ENCODE measurements at places on chromosomes 5 and 9. TPM values are rescaled to one million over a fixed set of nuclear protein-coding genes. Genes with fewer than 3 reads are reported as not detected.
A peak's percentile ranks its signal among the peaks of the same experiment; 100 is the strongest.

- H3K4me3 ChIP-seq, result no peak overlapping the region
- no peak for DNase-seq
- peaks cover 3% of the 10 kb centered on the region for H3K4me1 ChIP-seq
- peaks cover 2% of the 10 kb centered on the region for H3K27me3 ChIP-seq
- H3K36me3 ChIP-seq, result no peaks in the 10 kb centered on the region
These were observed 10.9 kb downstream of the SEMA5A start for GRCh38 chr5:9534881-9535517.

DNA sequence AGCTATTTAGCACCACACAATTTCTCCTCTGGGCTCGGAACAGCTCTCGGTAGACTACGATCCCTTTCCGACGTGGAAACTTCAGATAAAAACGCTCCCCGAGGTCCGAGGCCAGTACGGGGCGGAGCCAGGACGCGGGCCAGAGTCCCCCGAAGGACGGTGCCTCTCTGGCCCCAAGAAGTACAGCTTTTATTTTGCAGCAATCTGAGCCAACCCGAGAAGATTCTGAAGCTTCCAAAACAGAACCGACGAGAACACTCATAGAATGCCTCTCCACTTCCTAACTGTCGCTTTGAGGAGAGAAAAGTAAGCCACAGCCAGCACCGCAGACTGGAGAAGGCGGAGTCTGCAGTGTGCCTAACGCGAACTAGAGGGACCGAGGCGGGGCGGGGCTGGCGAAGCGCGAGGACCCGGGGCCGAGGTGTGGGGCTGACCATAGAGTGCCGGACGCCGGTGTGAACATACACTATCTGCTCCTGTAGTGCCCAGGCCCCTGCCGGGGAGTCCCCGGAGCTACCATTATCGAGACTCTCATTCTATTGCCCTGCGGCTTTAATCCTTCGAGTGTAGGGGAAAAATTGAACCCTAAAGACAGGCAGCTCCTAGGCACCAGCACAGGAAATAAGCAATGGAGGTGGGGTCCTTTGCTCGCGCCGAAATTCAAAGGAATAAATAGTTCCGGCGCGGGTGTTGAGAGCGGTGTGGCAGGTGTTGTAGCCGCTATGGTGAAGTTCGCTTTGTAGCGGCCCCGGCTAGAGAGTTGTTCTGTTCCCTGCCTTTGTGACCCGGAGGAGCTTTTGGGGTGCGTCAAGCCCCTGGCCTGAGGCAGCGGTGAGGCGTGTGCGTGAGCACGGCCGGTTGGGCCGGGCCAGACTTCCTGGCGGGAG, at the start of gene SMC2:
Gene SMC2, plus strand, starts transcription at position 663 of the 887 bp plus-strand sequence. CDS start 1,076 bp downstream, outside the sequence.
- peaks cover 16% of the 10 kb centered on the region for H3K27me3 ChIP-seq
- H3K27ac ChIP-seq, result peak within 1 kb of the TSS; percentile 100
- DNase-seq, result peak; percentile 95
- peaks cover 58% of the 10 kb centered on the region for H3K4me1 ChIP-seq
- H3K4me3 ChIP-seq, result peak within 1 kb of the TSS; percentile 98

DNA sequence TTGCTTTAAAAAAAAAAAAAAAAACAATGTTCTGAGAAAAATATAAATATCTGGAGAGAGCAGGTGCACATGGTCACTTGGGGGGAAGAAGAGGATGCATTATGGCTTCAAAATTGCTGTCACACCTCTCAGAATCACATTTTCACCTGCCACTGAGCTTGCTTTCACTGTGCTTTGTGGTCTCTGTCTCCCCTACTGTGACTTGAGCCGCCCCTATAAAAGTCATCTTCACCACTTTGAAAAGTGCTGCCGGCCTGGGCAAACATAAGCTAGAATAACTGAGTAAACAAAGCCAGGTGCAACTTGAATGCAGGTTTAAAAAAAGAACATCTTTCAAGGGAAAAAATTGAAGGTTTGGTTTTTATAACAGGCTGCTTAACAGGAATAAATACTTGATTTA, 368.1 kb upstream of the GRIA1 start:
- no peaks in the 10 kb centered on the region for H3K27me3 ChIP-seq
- H3K36me3 ChIP-seq, result no peaks in the 10 kb centered on the region
- no peak overlapping the region for H3K27ac ChIP-seq

DNA sequence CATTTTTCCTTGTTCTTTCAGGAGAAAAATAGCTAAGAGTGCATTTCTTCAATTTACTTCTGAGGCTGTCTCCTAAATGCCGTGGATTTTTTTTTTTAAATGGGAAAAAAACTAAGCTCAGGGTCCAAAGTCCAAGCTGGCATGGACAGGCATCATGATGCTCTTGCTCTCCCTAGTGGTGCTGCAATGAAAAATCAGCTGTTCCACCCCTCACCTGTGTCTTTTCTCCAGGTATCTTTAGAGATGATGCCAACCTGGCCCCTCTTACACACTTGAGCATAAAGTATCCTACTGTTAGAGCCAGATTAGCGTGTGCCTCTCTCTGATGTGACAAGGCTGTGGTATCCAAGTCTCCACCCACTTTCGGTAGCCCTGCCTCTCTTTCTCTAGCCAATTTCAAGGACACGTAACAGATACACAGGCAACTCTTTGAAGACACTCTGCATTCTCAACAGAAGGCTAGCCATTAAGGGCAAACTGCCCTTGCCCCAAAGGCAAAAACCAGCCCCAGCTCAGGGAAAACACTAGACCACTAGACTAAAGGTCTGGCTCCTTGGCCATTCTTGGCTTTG, 208.8 kb downstream of the SAXO1 start:
- no peak overlapping the region for H3K27ac ChIP-seq
- no peak for DNase-seq
- H3K4me3 ChIP-seq, result no peak overlapping the region
- no peaks in the 10 kb centered on the region for H3K36me3 ChIP-seq
- no peaks in the 10 kb centered on the region for H3K4me1 ChIP-seq
- H3K27me3 ChIP-seq, result no peaks in the 10 kb centered on the region

- no peak overlapping the region for H3K27ac ChIP-seq
- no peaks in the 10 kb centered on the region for H3K4me1 ChIP-seq
- H3K27me3 ChIP-seq, result no peaks in the 10 kb centered on the region
- no peaks in the 10 kb centered on the region for H3K36me3 ChIP-seq
These were observed 281.1 kb upstream of the PCSK5 start for GRCh38 chr9:75609401-75609800.

GRCh38 chr5:14935341-14935740, 63.8 kb upstream of the ANKH start:
- no peak overlapping the region for H3K4me3 ChIP-seq
- no peaks in the 10 kb centered on the region for H3K4me1 ChIP-seq
- H3K36me3 ChIP-seq, result no peaks in the 10 kb centered on the region

GRCh38 chr5:38925154-38925925, 79.5 kb downstream of the OSMR start:
- no peak overlapping the region for H3K4me3 ChIP-seq
- H3K36me3 ChIP-seq, result no peaks in the 10 kb centered on the region
- DNase-seq, result no peak
- H3K4me1 ChIP-seq, result no peaks in the 10 kb centered on the region
- no peak overlapping the region for H3K27ac ChIP-seq
- peaks cover 4% of the 10 kb centered on the region for H3K27me3 ChIP-seq

GRCh38 chr5:138305797-138306196, 25.8 kb downstream of the CDC25C start:
- no peak overlapping the region for H3K27ac ChIP-seq
- H3K36me3 ChIP-seq, result no peaks in the 10 kb centered on the region
- no peaks in the 10 kb centered on the region for H3K4me1 ChIP-seq
- H3K27me3 ChIP-seq, result no peaks in the 10 kb centered on the region

DNA sequence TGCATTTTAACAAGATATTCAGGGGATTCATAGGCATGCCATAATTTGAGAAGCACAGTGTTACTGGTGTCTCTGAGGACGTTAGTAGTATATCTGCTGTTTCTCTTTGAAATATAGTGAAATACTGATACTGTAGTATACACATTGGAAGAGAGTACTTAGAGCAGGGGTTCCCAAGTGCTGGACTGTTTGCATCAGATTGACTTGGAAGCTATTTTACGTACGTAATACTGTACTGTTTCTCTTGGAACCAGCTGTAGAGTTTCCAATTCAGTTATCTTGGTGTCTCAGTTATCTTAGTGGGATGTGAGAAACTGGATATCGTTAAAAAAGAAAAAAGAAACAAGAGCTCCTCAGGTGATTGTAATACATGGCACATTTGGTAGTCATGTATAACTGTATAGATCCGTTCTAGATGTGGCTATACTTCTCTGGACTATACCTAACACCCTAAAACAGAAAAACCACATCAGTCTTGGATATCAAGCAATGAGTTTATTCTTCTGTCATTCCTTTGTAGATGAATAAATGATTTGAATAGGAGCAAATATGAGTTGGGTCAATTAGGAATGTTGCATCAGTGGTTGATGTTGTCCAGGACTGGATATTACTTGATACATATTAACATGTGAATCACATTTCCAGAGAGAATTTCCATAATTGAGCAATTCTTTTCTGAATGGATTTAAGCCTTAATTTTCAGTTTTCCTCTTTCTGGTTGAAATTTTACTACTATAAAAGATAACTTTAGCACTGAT, 33.4 kb downstream of the PRRC1 start:
- no peak for DNase-seq
- peaks cover 4% of the 10 kb centered on the region for H3K27me3 ChIP-seq
- peaks cover 5% of the 10 kb centered on the region for H3K4me1 ChIP-seq
- H3K36me3 ChIP-seq, result peaks cover 23% of the 10 kb centered on the region

GRCh38 chr9:128244091-128244836, 31.5 kb downstream of the GOLGA2 start:
- H3K4me3 ChIP-seq, result no peak overlapping the region
- peaks cover 12% of the 10 kb centered on the region for H3K4me1 ChIP-seq
- peak overlapping the region; percentile 44 for H3K27ac ChIP-seq
- no peaks in the 10 kb centered on the region for H3K36me3 ChIP-seq
- H3K27me3 ChIP-seq, result peaks cover 7% of the 10 kb centered on the region

DNA sequence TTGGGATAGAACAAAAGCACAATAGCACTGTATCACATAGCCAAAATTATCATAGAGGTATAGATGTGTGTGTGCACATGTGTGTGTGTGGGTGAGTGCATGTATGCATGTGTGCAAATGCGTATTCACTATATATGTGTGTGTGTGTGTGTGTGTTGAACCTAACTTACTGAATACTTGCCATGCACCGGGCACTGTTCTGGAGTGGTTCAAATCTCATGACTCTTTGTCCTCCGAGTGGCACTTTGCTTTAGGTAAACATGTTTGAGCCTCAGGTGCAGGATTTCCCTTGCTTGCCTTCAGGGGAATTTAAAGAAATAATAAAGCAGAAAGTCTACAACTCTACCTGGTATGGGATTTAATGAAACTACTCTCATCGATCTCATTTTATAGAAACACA, 183.5 kb upstream of the GDNF start:
- H3K4me3 ChIP-seq, result no peak overlapping the region
- no peaks in the 10 kb centered on the region for H3K27me3 ChIP-seq
- no peak overlapping the region for H3K27ac ChIP-seq
- no peaks in the 10 kb centered on the region for H3K4me1 ChIP-seq

GRCh38 chr5:92372766-92373165, 989.6 kb upstream of the ARRDC3 start:
- H3K36me3 ChIP-seq, result no peaks in the 10 kb centered on the region
- H3K4me1 ChIP-seq, result no peaks in the 10 kb centered on the region
- no peak for DNase-seq
- H3K27ac ChIP-seq, result no peak overlapping the region

Gene CNTNAP3B
- polyA plus RNA-seq, result not detected
